Calu3 (cell line): ENCODE measurements at places on chromosomes 12 and 14. TPM values are rescaled to one million over a fixed set of nuclear protein-coding genes. Genes with fewer than 3 reads are reported as not detected.

Gene SERPINA9
- total RNA-seq, result not detected in 2 replicates

Gene IL22
- not detected in 2 replicates for total RNA-seq

Gene LTBP2
- total RNA-seq, result 1.3 and 4.3 TPM in 2 replicates

Gene INSM2
- total RNA-seq, result not detected in 2 replicates

Gene EFS
- not detected in 2 replicates for total RNA-seq

Gene ADCK1
- 9.1 and 10.0 TPM in 2 replicates for total RNA-seq

Gene PTPRQ
- not detected in 2 replicates for total RNA-seq

Gene TEX52
- total RNA-seq, result not detected in 2 replicates

DNA sequence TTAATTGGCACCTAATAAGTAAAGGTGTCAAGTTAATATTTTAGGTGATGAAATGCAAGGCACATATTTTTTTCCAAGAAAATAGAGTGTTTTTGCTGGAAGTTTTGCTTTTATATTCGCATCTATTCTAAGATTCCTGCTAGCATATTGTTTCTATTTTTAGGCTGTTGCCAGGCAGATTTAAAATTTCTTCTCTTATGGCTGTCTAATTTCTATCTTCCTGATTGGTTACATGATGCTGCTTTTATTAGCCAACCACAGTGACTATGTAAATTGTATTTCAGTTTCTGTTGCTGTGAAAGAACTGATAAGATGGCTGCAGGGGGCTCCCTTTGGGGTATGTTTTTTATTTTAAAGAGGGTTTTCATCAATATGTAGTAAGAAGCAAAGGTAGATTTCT lies 42.7 kb downstream of the ATF7IP start:
- no peak overlapping the region for H3K4me3 ChIP-seq
- no peak overlapping the region for H3K27ac ChIP-seq
- no peaks in the 10 kb centered on the region for H3K27me3 ChIP-seq
- no peak for DNase-seq

DNA sequence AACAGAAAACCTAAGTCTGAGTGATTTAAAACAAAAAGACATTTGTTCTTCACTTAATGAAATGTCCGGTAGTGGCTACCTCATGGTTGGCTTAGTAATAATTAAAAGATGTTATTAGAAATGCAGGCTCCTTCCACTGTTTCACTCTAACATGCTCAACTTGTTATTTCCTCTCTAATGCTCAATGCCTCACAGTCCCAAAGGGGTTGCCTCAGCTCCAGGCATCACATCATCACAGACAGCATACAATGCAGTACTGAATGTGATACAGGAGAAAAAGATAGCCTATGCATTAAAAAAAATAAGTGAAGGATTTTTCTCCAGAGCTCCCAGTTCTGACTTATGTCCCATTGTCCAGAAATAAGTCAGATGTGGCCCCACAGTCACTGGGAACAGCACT lies 1077.0 kb upstream of the TMEM132C start:
- no peaks in the 10 kb centered on the region for H3K4me1 ChIP-seq
- DNase-seq, result no peak
- H3K4me3 ChIP-seq, result no peak overlapping the region
- H3K27me3 ChIP-seq, result no peaks in the 10 kb centered on the region
- no peaks in the 10 kb centered on the region for H3K36me3 ChIP-seq
- no peak overlapping the region for H3K27ac ChIP-seq

DNA sequence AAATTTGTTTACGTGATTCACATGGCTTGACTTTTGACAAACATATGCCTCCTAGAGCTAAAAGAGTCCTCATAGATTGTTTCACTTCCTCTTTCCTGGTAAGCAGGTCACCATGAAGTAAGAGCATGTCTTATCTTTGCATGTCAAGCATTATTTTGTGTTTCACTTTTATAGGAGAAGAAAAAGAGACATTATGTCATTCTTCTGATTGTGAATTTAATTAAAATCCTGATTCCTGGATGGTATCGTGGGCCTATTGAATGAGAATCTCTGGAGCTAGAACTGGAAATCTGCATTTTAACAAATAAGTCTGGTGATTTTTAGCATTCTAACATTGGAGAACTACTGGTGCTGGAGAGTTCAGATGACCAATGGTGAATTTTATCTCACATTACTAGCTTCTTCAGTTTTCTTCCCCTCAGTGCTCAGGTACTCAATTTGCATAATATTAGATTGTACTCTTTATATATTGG lies 218.6 kb upstream of the ATP2B1 start:
- no peak overlapping the region for H3K27ac ChIP-seq
- no peaks in the 10 kb centered on the region for H3K27me3 ChIP-seq
- no peak for DNase-seq
- H3K4me1 ChIP-seq, result no peaks in the 10 kb centered on the region
- no peaks in the 10 kb centered on the region for H3K36me3 ChIP-seq
- H3K4me3 ChIP-seq, result no peak overlapping the region

DNA sequence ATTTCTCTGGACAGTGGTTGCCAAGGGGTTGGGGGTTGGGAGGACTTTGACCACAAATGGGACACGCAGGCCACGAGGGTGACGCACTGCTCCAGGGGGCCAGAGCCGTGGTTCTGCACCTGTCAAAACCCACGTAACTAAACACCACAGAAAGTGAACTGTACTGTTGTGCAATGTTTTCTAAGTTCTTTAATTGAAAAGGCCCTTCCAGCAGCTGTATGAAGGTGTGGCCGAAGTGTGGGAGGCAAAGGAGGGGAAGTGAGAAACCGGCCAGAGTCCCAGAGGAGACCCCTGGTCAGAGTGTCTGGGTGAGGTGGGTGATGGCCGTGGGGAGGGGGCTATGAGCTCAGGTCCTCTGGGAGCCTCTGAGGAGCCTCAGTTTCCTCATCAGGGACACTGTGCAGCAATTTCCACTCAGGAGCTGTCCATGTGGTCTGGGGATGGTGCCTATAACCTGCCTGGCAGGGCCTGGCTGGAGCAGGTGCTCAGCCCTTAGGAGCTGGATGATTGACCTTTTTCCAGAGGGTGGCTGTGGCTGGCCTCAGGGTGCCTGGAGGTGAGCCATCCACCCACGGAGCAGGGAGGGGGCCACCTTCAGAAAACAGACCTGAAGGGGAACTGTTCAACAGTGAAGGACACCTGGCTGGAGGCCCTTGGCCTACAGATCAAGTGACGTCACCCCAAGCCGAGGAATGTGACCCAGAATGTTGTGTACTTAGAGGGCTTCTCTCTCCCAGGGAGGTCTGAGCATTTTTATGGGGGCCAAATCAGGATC lies 9.8 kb upstream of the BDKRB2 start:
- peaks cover 32% of the 10 kb centered on the region for H3K4me1 ChIP-seq
- H3K4me3 ChIP-seq, result no peak overlapping the region
- no peak overlapping the region for H3K27ac ChIP-seq
- no peaks in the 10 kb centered on the region for H3K36me3 ChIP-seq
- no peak for DNase-seq

- no peak overlapping the region for H3K4me3 ChIP-seq
- no peak for DNase-seq
- no peak overlapping the region for H3K27ac ChIP-seq
- H3K36me3 ChIP-seq, result no peaks in the 10 kb centered on the region
- H3K4me1 ChIP-seq, result peaks cover 9% of the 10 kb centered on the region
- H3K27me3 ChIP-seq, result no peaks in the 10 kb centered on the region
Measured at GRCh38 chr12:121284551-121285390, 11.7 kb downstream of the CAMKK2 start.

DNA sequence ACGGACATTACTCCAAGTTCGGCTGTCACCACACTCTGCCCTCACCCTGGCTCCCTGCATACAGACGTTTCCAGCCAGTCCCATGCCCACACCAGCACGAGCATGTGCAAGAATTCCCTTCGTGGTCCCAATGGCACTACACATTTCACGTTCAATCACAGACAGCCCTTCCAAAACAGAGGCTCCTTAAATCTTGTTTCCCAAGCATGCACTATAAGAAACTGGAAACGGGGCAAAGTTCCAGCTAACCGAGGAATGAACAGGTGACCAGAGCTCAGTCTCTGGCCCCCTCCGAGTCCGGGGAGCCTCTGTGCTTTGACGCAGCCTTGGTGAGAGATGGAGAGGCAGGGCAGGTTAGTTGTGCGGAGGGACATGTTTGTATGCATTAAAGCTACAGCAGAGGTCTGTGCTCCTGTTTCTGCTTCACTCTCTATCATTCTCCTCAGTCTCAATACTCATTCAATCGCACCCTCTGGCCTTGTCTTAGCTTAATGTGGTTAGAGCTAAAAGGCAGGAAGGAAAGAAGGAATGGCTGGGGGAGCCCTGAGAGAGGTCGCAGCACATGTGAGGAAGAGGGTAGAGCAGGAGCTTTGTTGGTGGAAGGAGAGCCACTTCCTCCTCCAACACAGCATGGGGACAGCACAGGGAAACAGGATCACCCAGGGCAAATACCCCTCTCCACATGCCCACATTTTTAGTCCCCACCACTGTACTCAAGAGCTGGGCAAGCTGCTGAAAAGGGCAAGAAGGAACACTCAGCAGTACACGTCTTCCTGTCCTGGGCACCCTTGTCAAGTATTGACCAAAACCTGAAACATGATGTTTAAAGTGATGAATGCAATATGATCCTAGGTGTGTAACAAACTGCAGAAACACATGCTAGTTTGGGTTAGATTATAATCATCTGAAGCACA lies 12.2 kb upstream of the SELPLG start:
- DNase-seq, result no peak
- no peaks in the 10 kb centered on the region for H3K27me3 ChIP-seq
- H3K27ac ChIP-seq, result peak overlapping the region; percentile 1

DNA sequence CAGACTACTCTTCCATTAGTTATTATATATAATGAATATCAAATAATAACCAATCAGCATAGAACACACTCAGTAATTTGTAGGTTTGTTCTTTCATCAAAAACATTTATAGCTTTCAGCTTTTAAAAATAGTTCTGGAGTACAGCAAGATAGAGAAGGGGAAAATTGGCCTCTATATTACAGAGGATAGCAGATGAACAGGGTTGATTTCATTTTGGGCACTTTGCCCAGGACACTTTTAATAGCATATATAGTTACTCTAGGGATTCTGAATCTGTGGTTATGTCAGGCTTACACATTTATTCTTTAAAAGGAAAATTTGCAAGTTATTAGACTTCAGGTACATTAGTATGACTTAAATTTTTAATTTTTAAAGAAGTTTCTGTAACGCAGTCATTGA lies 52.6 kb downstream of the IFT81 start:
- no peak overlapping the region for H3K4me3 ChIP-seq
- no peak overlapping the region for H3K27ac ChIP-seq
- no peaks in the 10 kb centered on the region for H3K4me1 ChIP-seq

DNA sequence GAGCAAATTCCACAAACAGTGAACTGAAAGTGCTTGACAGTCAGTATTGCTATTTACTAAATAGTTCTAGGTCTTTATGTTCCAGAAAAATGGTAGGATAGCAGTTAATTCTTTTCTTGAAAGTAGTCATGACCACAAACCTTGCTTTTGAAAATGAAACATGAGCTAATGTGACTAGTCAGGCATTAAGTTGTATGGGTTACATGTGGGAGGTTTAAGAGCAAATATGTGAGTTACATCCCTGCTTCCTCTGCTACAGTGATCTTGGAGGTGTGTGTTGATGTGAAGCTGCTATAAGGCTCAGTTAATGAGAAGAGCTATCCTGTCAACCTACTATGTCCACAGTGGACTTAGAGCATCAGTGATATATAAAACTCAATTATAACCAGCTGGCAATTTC lies 741.6 kb downstream of the FSCB start:
- no peak for DNase-seq
- no peaks in the 10 kb centered on the region for H3K36me3 ChIP-seq
- no peaks in the 10 kb centered on the region for H3K27me3 ChIP-seq
- H3K4me3 ChIP-seq, result no peak overlapping the region
- no peak overlapping the region for H3K27ac ChIP-seq

- no peak for DNase-seq
- H3K4me1 ChIP-seq, result peaks cover 50% of the 10 kb centered on the region
- no peaks in the 10 kb centered on the region for H3K27me3 ChIP-seq
- no peaks in the 10 kb centered on the region for H3K36me3 ChIP-seq
- H3K4me3 ChIP-seq, result no peak overlapping the region
Measured at GRCh38 chr14:54251356-54251755, 145.5 kb upstream of the CDKN3 start.

- H3K4me1 ChIP-seq, result no peaks in the 10 kb centered on the region
- no peak overlapping the region for H3K27ac ChIP-seq
- no peaks in the 10 kb centered on the region for H3K36me3 ChIP-seq
Measured at GRCh38 chr12:39012870-39013269, 107.5 kb upstream of the CPNE8 start.

GRCh38 chr12:94435511-94435927 lies 24.1 kb downstream of the CEP83 start:
- H3K36me3 ChIP-seq, result no peaks in the 10 kb centered on the region
- H3K27ac ChIP-seq, result no peak overlapping the region
- H3K4me1 ChIP-seq, result peaks cover 26% of the 10 kb centered on the region

DNA sequence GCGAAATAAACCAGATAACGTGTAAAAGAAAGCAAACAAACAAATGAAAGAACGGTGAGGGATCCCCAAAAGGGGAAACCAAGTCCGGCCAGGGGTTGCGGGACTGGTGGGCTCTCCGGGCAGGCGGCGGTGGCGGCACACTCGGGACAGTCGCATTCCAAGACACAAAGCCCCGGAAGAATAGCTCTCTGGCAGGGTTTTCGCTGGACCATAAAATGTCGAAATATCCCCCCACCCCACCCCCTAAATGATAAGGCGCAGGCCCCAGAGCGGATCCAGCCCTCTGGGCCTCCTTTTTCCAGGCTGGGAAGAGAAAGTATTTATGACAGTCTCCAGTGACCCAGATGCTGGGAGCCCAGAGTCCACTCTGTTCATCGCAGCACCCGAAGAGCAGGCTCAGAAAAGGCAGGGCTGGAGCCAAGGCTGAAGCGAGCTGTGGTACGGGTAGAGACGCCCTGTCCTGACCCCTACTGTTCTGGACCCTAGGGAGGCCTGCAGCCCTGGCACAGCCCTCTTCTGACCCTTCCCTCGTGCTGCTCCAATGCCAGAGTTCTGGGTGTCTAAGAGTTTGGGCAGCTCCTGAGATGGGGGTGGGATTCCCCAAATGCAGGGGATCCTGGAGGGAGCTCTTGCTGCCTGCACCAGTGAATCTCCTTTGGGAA lies 2.1 kb upstream of the HOXC8 start:
- no peak for DNase-seq
- peak overlapping the region; percentile 28 for H3K4me3 ChIP-seq
- H3K4me1 ChIP-seq, result peaks cover 18% of the 10 kb centered on the region
- peaks cover 4% of the 10 kb centered on the region for H3K36me3 ChIP-seq
- no peak overlapping the region for H3K27ac ChIP-seq
- peaks cover 100% of the 10 kb centered on the region for H3K27me3 ChIP-seq

GRCh38 chr14:66074537-66074936 lies 411.6 kb upstream of the CCDC196 start:
- H3K36me3 ChIP-seq, result no peaks in the 10 kb centered on the region
- H3K4me3 ChIP-seq, result no peak overlapping the region
- DNase-seq, result no peak

- H3K27ac ChIP-seq, result no peak overlapping the region
- no peaks in the 10 kb centered on the region for H3K36me3 ChIP-seq
- DNase-seq, result no peak
Measured at GRCh38 chr12:2529807-2530206, 265.0 kb upstream of the FKBP4 start.

GRCh38 chr12:13587721-13588390 lies 391.3 kb downstream of the EMP1 start:
- H3K4me3 ChIP-seq, result no peak overlapping the region
- peaks cover 9% of the 10 kb centered on the region for H3K4me1 ChIP-seq
- DNase-seq, result no peak
- H3K27ac ChIP-seq, result no peak overlapping the region
- H3K27me3 ChIP-seq, result no peaks in the 10 kb centered on the region
- no peaks in the 10 kb centered on the region for H3K36me3 ChIP-seq

- peaks cover 88% of the 10 kb centered on the region for H3K27me3 ChIP-seq
- H3K27ac ChIP-seq, result no peak overlapping the region
- DNase-seq, result no peak
- H3K36me3 ChIP-seq, result no peaks in the 10 kb centered on the region
- no peaks in the 10 kb centered on the region for H3K4me1 ChIP-seq
Measured at GRCh38 chr12:131381716-131382430, 329.0 kb upstream of the SFSWAP start.

GRCh38 chr14:92553438-92553837 lies 39.9 kb downstream of the RIN3 start:
- H3K4me1 ChIP-seq, result no peaks in the 10 kb centered on the region
- no peak for DNase-seq
- H3K27ac ChIP-seq, result no peak overlapping the region
- H3K36me3 ChIP-seq, result no peaks in the 10 kb centered on the region
- H3K4me3 ChIP-seq, result no peak overlapping the region
